Cardiac ventricle fibroblast (primary cell): ENCODE measurements at places on chromosomes 1 and 21. TPM values are rescaled to one million over a fixed set of nuclear protein-coding genes. Genes with fewer than 3 reads are reported as not detected.

The RBM11 gene
- not detected in 2 replicates for total RNA-seq

The TXNIP gene
- total RNA-seq, result 274 and 291 TPM in 2 replicates

The TMEM201 gene
- total RNA-seq, result 9.1 and 11.0 TPM in 2 replicates

The LEMD1 gene
- not detected in 2 replicates for total RNA-seq

The CRNN gene
- total RNA-seq, result not detected in 2 replicates
